Activated CD4-positive, alpha-beta T cell treated with anti-CD3 and anti-CD28 coated beads, Interleukin-2, amount 50 U/mL, for 24 hours (primary cell): ENCODE measurements at places on chromosomes 11 and 22.

- peak; percentile 73 for DNase-seq
Observed at GRCh38 chr11:2888266-2888968, 2.8 kb upstream of the CDKN1C start.

DNA sequence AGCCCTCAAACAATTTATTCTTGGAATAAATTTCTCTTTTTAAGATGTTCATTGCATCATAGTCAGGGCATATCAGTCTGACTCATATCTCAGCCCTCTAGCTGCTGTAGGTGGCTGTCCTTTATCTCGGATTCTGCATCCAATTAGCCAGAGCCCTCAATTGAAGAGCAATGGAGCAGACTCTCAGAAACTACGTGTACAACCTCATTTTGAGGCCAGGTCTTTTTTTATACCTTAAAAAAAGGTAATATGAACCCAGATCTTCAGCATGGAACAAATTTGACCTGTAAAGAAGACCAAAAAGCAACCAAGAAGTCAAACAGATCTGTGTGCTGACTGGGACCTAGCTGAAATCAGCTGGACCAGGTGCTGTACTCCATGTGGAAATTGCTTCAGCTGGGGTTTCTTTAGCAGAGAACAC is 8.7 kb downstream of the OR52A5 start:
- DNase-seq: no peak

GRCh38 chr11:96101146-96101545 is 177.2 kb upstream of the MTMR2 start:
- no peak for DNase-seq

DNA sequence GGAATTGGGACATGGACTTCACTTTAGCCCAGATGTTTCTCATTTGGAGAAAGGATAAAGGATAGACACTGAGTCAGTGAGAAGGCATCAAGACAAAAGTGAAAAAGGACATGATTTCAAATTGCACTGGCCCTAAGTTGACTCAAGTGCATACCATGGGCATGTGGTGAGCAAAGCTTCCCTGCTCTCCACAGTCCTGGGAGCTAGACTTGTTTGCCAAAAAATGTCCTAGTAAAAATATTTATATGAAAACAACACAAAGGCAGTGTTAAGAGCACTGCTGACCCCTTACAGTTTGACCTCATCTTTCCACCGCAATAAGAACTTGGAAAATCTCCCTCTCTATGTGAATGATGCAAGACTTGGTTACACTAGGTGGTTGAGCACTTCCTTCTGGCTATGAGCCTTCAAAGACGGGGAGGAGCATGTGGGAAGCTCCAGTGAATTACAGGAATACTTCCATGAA is 46.5 kb upstream of the FIBIN start:
- DNase-seq: no peak
